SHP77 (cell line): ENCODE measurements at places on chromosomes 5 and 9.
A peak's percentile ranks its signal among the peaks of the same experiment; 100 is the strongest.

GRCh38 chr5:151016700-151017099 lies 3.7 kb upstream of the GPX3 start:
- DNase-seq: no peak

GRCh38 chr9:90007516-90008440 lies 403.0 kb downstream of the GADD45G start:
- no peak for DNase-seq

- DNase-seq: no peak
These were observed 374.9 kb downstream of the PSAT1 start for GRCh38 chr9:78671785-78672184.

GRCh38 chr5:5135957-5136676 lies 4.0 kb upstream of the ADAMTS16 start:
- peak; percentile 8 for DNase-seq

DNA sequence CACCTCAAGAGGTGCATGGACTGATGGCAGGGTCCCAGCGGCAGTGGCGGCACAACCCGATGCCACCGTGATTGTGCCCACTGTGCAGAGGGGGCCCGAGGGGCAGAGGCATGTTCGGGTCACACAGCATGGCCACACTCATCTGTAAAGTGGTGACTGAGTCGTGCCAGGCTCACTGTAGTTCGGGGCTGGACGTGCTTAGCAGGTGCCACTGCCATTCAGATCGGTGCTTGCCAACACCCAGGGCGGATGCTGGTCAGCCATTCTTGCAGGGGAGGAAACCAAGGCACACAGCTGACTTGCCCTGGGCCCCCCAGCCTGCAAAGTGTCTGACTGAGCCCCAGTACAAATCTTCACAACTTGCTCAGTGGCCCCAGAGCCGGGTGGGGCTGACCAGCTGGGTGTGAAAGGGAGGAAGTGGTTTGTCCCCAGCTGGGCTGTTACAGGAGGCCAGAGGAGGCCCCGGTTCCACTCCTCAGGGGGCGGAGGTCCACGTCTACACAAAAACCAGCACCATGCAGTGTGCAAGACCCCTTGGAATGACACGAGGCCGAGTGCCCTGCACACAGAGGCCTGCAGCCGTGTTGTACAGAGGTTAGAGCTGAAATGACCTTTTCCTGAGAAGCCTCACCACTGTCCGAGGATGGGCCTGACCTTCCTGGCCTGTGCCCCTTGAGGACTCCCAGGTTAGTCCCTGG lies 17.9 kb downstream of the FGD3 start:
- no peak for DNase-seq

DNA sequence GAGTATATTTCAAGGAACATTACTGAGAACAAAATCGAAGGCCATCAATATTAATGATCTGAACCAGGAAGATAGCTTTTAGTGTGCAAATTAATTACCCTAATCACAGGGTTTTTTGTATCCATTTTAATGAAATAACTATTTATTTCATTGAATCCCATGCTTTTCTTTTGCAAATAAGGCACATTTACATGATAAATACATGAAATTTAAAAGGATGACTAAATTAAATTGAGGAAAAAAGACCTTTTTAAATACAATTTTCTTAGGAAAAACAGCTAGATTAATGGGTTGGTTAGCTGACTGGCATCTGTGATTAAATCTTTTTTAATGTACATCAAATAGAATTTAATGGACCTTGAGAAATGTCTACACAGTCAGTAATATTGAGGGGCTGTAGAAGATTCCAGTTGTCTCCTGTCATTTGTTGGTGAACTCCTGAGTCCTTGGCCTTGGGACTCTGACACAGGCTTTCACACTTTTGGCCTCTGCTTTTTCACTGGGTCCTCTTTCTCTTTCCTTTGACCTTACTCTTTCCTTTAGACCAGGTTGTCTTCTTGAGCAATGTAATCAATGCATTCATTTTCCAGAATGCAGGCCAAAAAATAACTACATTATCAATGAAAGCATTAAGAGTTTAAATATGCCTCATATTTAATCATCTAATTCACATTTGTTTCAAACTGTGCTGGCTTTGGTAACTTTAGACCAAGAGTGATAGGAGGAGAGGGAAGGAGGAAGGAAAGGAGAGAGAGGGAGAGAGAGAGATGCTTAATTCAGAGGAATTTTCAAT lies 511.5 kb downstream of the ZNF608 start:
- DNase-seq: no peak

DNA sequence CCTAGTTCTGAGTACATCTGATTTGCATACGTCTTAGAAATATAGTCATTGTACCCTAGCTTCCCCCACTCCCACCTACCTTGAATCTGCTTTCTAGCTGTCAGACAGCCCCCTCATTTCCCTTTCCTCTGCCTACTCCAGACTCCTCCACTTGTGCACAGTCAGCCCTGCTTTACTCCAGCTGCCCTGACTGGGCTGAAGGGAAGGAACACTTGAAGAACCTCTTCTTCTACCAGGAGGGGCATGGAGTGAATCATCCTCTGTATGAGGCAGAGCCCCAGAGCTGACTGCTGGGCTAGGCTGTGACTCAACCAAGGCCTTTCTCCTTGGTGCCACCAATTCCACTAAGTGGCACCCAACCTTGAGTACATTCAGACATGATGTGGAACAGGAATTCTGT lies 18.1 kb upstream of the ZFR start:
- no peak for DNase-seq

- DNase-seq: no peak
These were observed 4.1 kb upstream of the TOMM5 start for GRCh38 chr9:37596504-37596903.

DNA sequence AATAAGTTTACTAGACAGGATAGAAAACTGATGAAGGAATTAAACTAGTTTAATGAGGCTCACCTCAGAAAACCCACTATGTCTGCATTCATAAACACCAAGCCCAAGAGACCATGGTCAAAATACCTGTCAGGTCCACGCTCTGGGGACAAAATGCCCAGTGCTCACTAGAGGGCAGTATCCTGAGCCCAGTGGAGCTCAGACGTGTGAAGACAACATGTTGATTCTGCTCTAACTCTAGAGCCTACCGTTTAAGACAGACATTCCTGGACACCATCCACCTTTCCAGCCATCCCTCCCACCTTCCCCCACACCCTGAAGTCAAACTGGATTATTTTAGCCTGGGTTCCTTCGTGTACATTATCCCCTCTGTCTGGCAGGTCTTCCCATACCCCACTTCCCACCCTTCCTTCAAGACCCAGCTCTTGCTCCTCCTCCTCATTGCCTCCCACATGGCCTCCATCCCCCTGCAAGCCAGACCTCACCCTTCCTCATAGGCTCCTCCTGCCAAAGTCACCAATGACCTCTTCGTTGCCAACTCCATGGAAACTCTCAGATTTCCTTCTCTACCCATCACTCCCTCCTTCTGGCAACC lies 142.3 kb upstream of the FSTL4 start:
- DNase-seq: peak; percentile 11

DNA sequence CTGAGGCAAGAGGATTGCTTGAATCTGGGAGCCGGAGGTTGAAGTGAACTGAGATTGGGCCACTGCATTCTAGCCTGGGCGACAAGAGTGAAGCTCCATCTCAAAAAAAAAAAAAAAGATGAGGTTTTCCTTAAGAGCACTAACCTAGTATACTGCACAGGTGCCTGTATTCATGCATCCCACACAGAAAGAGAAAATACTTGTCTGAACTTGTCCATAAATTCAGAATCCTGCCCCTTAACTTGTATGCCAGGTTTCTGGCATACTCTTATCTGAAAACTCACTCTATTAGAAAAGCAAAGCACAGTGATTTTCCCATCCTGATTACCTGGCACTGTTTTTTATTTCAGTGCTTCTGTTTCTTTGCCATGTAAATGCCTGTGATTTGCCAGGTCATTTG lies 125.3 kb upstream of the CDKN2B start:
- DNase-seq: no peak

GRCh38 chr5:171595801-171596231 lies 176.4 kb downstream of the FGF18 start:
- DNase-seq: no peak

DNA sequence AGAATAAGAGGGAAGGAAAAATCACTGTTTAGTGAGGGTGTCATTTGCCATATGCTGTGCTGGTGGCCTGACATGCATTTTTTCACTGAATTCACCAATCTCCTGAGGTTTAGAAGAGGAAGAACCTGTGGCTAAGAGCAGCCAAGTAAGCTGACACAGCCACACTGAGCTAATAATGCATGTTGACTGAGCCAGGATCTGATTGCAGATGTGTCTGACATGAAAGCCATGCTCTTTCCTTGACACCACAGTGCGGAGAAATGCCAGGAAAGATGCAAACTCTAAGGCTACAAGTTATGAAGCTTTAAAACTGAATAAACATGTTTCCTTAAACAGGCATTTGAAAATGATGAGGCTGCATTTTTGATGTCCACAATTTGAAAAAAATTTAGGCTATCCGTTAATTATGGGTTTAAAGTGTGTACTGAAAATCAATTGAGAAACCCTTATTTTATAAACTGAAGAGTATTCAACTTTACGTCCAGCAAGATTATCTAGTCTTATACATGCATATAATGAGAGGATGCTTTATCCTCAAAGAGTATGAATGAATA lies 208.6 kb downstream of the FBN2 start:
- no peak for DNase-seq

- no peak for DNase-seq
These were observed 494 bp downstream of the PTCH1 start for GRCh38 chr9:95516221-95516733.

- no peak for DNase-seq
These were observed 169.3 kb downstream of the NTRK2 start for GRCh38 chr9:84838879-84839278.

DNA sequence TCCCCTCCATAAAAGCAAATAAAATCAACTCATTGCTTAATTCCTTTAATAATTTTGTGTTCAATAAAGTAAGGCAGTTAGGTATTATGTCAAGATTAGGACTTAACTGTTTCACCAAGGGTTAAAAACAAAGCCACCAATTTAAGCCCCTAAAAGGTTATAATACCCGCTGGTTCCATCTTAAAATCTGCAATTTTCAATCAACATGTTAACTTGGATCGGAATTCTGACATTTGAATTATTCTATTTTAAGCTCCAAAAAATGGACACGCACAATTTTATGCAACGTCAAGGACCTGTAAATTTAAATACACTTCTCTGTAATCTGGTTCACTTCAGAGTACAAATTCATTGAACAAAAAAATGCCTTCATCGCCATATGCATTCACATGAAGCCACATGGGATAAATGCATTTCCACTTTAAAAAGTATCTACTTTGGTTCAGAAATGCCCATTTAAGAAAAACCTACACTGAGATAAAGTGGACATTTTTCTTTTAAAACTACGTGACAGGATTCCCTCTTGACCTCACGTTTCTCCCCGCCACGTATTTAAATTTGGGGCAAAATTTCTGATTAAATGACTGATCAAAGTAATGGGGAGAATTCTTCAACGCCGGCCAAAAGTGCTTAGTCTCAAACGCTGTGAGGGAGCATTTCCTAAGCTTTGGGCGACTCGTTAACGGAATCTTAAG lies 721 bp downstream of the GIN1 start:
- no peak for DNase-seq

DNA sequence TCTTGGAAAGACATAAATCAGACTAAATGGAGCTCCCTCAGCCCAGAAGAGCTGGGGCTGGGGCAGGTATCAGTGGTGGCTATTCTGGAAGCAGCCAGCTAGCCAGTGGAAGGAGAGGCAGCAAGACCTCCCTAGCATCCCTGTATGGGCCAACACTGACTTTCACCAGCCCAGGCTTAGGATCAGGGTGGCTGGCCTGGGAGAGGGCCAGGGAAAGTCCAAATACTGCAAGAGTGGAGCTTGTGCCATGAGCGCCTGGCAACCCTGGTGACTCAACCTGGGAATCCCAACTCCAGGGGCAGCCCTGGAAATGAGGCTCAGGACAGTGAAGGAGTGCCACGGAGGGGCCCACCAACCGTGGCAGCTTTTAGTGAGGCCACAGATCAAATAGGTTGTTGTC lies 7.6 kb upstream of the IRF1 start:
- no peak for DNase-seq

DNA sequence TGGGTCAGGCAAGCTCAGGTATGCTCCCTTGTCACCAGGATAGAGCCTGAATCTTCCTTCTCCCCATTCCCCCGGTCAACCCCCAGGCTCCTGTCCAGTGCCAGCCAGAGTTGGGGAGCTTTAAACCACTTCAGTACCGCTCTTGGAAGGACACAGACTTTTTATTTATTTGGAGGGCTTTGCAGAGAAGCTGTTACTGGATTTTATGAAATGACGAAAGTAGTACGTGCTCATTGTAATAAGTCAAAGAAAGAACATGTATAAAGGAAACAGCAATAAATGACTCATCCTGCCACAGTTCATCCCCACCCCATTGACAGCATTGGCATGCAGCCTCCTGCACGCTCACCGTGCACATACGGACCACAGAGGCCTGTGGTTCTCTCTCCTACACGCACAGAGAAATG lies 230.3 kb downstream of the AUH start:
- no peak for DNase-seq

GRCh38 chr9:119060629-119061385 lies 308.4 kb downstream of the BRINP1 start:
- no peak for DNase-seq

DNA sequence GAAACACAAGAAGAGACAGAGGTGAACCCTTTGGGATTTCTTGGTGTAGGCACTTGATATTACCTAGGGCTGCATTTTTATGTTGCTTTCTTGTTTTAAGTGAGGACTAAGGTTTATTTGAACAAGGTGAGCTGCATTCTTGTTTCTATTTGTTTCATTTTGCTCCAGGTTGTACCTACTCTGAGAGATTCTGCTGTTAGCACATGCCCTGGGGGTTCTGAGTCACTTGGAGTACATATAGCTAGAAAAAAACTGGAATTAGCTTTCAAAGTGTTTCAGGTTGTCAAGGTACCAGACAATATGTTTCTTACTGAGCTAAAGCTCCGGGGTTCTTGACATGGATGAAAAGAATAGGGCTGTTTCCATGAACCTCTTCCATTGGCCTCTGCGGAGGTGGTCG lies 299.4 kb downstream of the ICE1 start:
- no peak for DNase-seq

DNA sequence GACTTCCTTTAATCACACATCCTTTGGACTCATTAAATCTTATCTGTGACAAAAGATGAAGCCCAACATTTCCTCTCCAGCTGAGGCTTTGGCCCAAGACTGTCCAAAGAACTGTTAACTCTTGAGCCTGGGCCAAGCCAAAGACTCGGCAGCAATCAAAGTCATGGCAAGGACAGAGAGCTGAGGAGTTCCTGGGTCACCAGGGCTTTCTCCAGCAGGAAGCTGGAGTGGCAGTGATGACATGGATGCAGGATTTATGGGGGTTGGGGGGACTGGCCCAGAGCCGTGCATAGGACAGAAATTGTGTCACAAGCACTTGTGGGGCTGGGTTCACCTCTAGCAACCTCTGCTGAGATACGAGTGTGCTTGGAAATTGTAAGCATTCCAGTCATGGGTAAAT lies 440.3 kb downstream of the PLK2 start:
- no peak for DNase-seq

- no peak for DNase-seq
These were observed 97.7 kb upstream of the PRRC1 start for GRCh38 chr5:127419683-127420257.
